ENCODE measurements at places on chromosomes 12 and 14. TPM values are rescaled to one million over a fixed set of nuclear protein-coding genes. Genes with fewer than 3 reads are reported as not detected.

KRT82 gene
- not detected for total RNA-seq

DNA sequence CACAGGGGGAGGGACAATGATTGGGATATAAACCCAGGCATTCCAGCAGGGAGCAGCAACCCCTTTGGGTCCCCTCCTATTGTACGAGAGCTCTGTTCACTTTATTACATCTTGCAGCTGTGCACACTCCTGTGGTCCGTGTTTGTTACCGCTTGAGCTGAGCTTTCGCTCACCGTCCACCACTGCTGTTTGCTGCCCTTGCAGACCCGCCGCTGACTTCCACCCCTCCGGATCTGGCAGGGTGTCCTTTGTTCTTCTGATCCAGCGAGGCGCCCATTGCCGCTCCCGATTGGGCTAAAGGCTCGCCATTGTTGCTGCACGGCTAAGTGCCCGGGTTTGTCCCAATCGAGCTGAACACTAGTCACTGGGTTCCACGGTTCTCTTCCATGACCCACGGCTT is 64.1 kb downstream of the E2F7 start:
- no peaks in the 10 kb centered on the region for H3K36me3 ChIP-seq

- peaks cover 21% of the 10 kb centered on the region for H3K4me1 ChIP-seq
- H3K4me3 ChIP-seq, result no peak overlapping the region
- DNase-seq, result no peak
- H3K27me3 ChIP-seq, result no peaks in the 10 kb centered on the region
- H3K36me3 ChIP-seq, result no peaks in the 10 kb centered on the region
- H3K27ac ChIP-seq, result no peak overlapping the region
Observed at GRCh38 chr12:83796531-83796930, 1109.8 kb downstream of the TMTC2 start.

DNA sequence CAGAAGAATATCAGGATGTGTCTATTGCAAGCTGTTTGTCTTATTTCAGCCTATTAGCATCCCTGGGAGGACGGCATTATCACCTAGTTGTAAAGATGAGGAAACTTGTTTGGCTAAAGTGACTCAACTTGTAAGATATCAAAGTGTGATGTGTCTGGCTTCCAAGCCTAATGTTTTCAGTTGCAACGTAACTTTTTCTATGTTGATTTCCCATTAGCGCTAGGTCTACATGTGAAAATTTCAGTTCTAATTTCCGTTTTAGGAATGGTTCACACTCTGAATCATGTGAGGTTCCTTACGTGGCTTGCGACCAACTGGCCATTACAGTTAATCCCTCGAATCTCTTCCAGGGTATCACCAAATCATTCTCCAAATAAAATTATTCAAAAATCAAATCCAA is 58.0 kb downstream of the LLPH start:
- no peak overlapping the region for H3K4me3 ChIP-seq
- H3K27me3 ChIP-seq, result no peaks in the 10 kb centered on the region
- DNase-seq, result no peak

KCNH5 gene
- total RNA-seq, result 2.3 TPM

GRCh38 chr14:63487724-63488123 is 55.5 kb downstream of the PPP2R5E start:
- H3K27ac ChIP-seq, result no peak overlapping the region
- DNase-seq, result no peak
- H3K27me3 ChIP-seq, result no peaks in the 10 kb centered on the region
- peaks cover 48% of the 10 kb centered on the region for H3K4me1 ChIP-seq
- H3K36me3 ChIP-seq, result no peaks in the 10 kb centered on the region

DNA sequence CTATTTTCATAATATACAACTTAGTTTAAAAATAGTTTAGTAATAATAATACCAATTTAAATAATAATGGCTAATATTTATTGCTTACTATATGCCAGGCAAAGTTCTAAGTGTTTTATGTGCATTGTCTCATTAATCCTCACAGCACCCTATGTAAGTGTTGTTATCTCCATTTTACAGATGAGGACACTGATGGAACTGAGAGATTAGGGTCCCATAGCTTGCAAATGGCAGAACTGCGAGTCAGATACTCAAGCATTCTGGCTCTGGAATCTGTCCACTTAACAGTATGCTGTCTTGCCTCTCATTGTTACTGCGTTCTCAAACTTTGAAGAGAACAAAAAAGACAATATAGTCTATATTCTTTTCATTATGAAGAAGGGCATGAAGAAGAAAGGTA is 19.0 kb downstream of the AP5M1 start:
- no peak for DNase-seq
- no peak overlapping the region for H3K27ac ChIP-seq
- no peaks in the 10 kb centered on the region for H3K4me1 ChIP-seq
- H3K27me3 ChIP-seq, result no peaks in the 10 kb centered on the region

DNA sequence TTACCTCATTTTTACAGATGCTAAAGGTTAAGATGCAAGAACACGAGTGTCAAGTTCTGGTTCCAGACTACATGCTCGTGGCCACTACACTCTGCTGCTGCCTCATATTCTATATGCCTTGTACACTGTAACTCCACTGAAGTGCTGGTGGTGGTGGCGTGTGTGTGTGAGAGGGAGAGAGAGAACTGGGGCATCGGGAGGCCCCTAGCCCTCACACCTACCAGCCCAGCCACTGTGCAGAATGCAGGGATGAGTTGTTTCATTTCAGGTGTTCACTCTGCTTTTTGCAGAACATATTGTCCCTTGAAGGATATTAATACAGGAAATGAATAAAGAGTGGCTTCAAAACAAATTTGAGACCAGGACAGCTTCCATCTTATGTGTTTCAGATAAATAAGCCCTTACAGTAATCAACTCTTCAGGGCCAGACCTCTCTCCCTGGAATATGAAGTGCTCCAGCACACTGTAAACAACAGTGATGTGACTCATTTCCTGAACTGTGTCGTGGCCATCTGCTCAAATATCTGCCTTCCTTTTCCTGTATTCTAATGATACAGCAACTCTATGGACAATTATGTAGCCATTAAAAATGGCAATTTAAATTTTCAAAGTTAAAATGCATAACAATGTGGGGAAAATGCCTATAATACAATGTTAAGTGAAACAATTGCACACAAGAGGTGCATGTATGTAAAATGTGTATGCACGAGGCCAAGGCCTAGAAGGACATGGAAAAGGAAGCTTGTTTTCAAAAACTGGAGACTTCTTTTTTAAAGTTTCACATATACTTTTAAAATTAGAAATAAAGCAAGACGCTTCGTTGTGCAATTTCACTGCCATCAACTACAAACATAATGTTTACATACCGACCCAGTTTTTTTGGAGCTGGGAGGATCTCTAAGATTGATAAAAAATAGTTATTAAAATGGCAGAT is 215.4 kb downstream of the PELI2 start:
- no peaks in the 10 kb centered on the region for H3K36me3 ChIP-seq
- no peaks in the 10 kb centered on the region for H3K4me1 ChIP-seq
- H3K27me3 ChIP-seq, result no peaks in the 10 kb centered on the region
- H3K27ac ChIP-seq, result no peak overlapping the region

NR1H4 gene
- 0.81 TPM for total RNA-seq

DNA sequence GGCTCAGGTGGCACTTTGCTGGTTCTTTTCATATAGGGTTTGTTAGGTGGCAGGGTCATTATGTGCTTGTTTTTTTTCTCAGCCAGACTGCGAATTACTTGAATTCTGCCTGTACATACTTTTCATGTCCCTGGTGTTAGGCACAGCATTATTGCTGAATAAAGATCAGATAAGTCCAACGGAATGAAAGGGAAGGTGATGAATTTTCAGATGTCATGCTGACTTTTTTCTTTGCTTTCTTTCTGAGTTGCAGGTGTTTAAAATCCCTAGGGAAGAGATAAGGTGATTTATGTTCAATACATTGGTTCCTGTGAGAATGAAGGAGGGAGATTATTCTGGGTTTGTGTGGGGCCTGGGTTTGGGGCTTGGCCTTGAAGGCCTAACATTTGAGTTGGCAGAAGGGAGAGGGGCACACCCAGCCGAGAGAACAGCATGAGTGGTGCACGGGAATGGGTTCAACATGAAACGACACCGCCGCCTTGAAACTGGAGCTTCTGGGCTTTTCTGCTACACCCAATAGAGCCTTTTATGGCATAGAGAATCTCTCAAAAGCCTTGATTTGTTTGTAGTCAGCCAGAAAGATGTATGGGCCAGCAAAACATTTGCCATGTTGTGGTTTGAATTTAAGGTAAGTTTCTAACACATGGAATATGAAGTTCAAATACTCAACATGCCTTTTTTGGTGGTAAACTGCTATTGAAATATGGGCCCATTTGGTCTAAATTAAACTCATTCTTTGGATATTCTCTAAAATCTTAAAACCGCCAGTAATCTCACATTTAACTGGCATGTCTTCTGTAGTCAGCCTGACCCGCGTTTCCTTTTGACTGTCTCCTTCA is 477.0 kb downstream of the PCNX1 start:
- peaks cover 4% of the 10 kb centered on the region for H3K36me3 ChIP-seq
- H3K27me3 ChIP-seq, result no peaks in the 10 kb centered on the region
- no peak for DNase-seq
- no peak overlapping the region for H3K4me3 ChIP-seq

GRCh38 chr12:4269279-4269991 is 4.1 kb upstream of the CCND2 start:
- peak; percentile 90 for DNase-seq
- peaks cover 25% of the 10 kb centered on the region for H3K4me1 ChIP-seq
- peak overlapping the region; percentile 94 for H3K27ac ChIP-seq
- H3K36me3 ChIP-seq, result no peaks in the 10 kb centered on the region

DNA sequence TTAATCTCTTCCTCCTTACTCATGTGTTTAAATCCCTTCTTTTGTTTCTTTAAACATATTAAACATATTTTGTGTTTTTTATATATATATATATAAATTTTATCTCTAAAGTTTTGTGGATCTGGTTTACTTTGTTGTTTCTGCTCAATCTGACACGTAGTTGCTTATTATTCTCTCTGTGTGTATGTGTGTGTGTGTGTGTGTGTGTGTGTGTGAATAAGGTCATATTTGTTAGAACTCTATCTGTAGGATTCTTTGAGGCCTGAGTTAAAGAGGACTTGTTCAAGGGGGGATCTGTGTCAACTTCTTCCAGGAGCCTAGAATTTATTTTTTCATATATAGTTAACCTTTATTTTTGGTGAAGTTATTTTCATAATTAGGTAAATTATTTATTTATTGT is 2.7 kb downstream of the GPR65 start:
- H3K4me3 ChIP-seq, result no peak overlapping the region
- H3K27me3 ChIP-seq, result peaks cover 3% of the 10 kb centered on the region
- no peak overlapping the region for H3K27ac ChIP-seq
- no peaks in the 10 kb centered on the region for H3K36me3 ChIP-seq
- DNase-seq, result no peak

SLCO1B1 gene
- total RNA-seq, result 0.09 TPM

- no peak for DNase-seq
- H3K27ac ChIP-seq, result no peak overlapping the region
- peaks cover 33% of the 10 kb centered on the region for H3K4me1 ChIP-seq
- no peak overlapping the region for H3K4me3 ChIP-seq
- peaks cover 5% of the 10 kb centered on the region for H3K36me3 ChIP-seq
- no peaks in the 10 kb centered on the region for H3K27me3 ChIP-seq
Observed at GRCh38 chr14:23629204-23629603, 7.0 kb upstream of the DHRS2 start.

DNA sequence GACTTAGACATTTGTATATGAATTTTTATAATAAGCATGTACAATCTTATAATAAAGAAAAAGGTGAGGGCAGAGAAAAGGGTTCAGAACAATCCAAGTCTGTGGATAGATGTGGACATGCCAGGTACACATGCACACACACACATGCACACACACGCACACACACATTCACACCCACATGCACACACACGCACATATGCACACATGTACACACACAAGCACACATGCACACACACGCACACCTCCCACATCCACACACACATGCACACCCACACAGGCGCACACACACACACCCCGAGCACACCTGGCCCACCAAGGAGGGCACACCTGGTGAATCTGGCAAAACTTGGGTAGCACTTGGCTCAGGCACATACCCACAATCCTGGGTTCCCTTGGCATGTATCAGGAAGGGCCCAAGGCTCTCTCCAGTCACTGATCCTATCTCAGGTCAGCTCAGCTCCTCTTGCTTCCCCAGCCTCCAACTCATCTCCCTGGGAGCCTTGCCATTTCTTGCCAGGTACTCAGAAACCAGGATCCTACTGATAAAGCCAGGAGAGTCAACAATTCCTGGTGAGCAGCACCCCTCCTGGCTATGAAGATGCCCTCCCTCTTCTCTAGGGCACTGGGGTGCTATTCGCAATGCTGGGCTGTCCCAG is 18.6 kb upstream of the TMEM106C start:
- no peak overlapping the region for H3K27ac ChIP-seq
- DNase-seq, result no peak
- no peak overlapping the region for H3K4me3 ChIP-seq
- H3K4me1 ChIP-seq, result peaks cover 20% of the 10 kb centered on the region
- no peaks in the 10 kb centered on the region for H3K36me3 ChIP-seq

KCNC2 gene
- 1.4 TPM for total RNA-seq

CMA1 gene
- not detected for total RNA-seq

SLC5A8 gene
- not detected for total RNA-seq

FIGNL2 gene
- total RNA-seq, result 4.8 TPM

- H3K4me3 ChIP-seq, result no peak overlapping the region
- peaks cover 6% of the 10 kb centered on the region for H3K27me3 ChIP-seq
- no peak overlapping the region for H3K27ac ChIP-seq
- no peaks in the 10 kb centered on the region for H3K4me1 ChIP-seq
- no peaks in the 10 kb centered on the region for H3K36me3 ChIP-seq
- no peak for DNase-seq
Observed at GRCh38 chr14:26841920-26842741, 244.3 kb upstream of the NOVA1 start.

DNA sequence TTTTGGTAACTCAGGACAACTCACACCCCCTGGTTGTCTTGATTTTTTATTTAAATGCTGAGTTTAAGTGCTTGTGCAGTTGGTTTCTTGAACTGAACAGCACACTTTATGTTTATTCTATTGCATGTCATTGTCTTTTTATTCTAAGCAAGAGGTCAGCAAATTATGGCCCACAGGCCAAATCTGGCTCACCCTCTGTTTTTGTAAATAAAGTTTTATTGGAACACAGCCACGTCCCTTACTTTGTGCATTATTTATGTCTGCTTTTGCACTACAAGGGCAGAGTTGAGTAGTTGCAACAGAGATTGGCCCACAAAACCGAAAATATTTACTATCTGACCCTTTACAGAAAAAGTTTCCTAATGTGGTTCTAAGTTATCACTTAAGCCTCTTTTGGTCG is 52.3 kb downstream of the SUDS3 start:
- no peak overlapping the region for H3K4me3 ChIP-seq
- no peaks in the 10 kb centered on the region for H3K36me3 ChIP-seq
- H3K27me3 ChIP-seq, result no peaks in the 10 kb centered on the region
- no peak for DNase-seq

ANKRD33 gene
- total RNA-seq, result 0.27 TPM

- DNase-seq, result no peak
- no peak overlapping the region for H3K27ac ChIP-seq
- no peaks in the 10 kb centered on the region for H3K4me1 ChIP-seq
- H3K4me3 ChIP-seq, result no peak overlapping the region
Observed at GRCh38 chr12:2753536-2753935, 41.2 kb upstream of the FKBP4 start.

- DNase-seq, result no peak
- peaks cover 15% of the 10 kb centered on the region for H3K27me3 ChIP-seq
- peak overlapping the region; percentile 57 for H3K4me3 ChIP-seq
- H3K4me1 ChIP-seq, result peaks cover 28% of the 10 kb centered on the region
- H3K36me3 ChIP-seq, result no peaks in the 10 kb centered on the region
- no peak overlapping the region for H3K27ac ChIP-seq
Observed at GRCh38 chr12:51815571-51815970, 32.9 kb downstream of the FIGNL2 start.

GRCh38 chr14:61329478-61330051 is 8.2 kb downstream of the PRKCH start:
- no peak overlapping the region for H3K27ac ChIP-seq
- peaks cover 2% of the 10 kb centered on the region for H3K36me3 ChIP-seq
- H3K27me3 ChIP-seq, result peaks cover 32% of the 10 kb centered on the region
- peaks cover 22% of the 10 kb centered on the region for H3K4me1 ChIP-seq

POTEM gene
- total RNA-seq, result not detected

All from mesothelial cell of epicardium (in vitro differentiated cells).